Fibroblast of skin of scalp (primary cell): ENCODE measurements at places on chromosomes 2 and 18.

DNA sequence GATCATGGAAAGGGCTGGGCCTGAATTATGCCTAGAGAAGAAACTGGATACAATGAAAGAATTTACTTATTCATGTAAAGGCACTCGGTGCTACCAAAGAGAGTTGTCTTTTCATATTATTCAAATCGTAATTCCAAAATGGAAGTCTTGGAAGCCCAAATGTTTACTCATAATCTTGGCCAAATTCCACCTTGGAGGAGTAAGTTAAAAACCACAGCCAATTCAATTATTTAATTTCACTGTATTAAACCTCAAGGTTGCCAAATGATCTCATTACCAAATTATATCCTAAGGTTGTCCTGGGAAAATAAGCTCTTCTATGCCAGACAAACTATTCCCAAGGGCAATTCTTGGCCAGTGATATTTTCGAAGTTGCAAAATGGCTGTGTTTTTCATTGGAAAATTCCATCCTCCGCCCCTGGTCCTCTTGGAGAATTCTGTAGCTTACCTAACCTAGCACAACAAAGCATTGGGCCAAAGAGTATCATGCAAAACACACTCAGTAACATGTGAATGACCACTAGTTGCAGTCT is 11.1 kb upstream of the VPS4B start:
- no peak for DNase-seq

DNA sequence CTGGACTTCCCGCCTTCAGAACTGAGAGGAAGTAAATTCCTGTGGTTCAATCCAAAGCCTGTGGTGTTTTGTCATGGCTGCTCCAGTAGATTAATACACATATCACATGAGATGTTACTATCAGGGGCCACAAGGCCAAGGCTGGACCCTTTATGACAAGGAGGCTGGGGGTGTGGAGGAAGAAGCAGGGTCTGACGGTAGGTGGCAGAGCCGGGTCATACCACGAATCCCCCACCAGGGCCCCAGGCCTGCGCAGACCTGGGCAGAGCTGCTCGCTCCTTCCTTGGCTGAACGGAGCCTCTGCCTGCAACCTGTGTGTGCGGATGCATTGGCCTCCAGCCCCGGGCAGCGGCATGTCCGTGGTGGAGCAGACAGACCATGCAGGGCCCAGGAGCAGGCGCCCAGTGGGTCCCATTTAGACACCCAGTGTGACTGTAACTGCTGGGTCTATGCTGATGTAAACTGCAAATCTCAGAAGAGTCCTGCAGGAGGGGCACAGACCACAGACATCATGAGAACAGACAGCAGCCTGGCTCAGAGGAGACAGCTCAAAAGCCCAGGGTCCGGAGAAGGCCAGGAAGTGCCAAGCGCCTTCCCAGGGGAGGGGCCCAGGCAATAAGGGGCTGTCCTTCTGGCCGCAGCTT is 155.2 kb downstream of the PXDN start:
- DNase-seq: peak; percentile 67

GRCh38 chr2:898319-898718 is 52.3 kb upstream of the SNTG2 start:
- no peak for DNase-seq

DNA sequence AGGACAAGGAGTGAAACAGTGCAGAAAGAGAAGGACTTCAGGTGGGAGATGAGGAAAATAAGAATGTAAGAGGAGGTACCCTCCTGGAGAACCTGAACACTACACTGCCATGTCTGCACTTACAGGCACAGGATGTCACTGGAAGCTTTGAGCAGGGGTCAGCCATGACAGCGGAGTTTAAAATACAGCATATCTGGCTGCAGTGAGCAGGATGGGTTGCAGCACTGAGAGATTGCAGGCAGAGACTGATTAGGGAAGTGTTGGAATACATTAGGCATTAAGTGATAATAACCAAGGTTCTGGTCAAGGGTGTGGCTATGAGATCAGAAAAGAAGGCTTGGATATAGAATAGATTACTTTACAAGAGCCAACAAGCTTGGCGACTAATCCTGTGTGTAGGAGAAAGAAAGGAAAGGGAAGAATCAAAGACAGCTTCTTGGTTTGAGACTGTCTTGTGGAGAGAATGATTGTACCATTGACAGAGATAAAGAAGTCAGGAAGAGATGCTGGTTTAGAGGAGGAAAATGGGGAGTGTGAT is 171.1 kb upstream of the RBMS1 start:
- no peak for DNase-seq

DNA sequence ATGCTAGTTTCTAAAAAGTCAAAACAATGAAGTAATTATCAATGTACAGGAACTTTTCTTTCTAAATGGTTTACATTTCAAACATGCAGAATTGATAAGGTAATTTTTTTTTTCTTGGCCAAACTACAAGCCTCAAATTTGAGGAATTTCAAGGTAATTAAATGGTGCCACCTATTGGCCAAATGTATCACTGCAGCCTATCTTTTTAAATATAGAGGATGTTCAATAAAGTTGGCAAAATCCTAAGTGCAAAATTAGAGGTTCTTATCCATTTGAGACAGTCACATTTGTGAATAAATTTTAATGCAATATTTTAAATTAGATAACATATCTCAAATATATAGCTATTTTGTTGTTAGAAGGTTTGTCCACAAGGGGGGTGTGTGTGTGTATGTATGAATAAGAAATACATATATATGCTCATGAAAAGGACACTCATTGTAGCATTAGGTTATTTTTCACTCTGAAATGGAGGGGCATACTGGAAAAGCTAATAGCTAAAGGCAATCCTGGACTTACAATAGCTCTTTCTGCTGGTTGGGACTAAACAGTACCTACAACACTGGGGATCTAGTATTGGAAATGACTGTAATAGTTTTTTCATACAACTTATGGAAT is 26.2 kb downstream of the MMADHC start:
- DNase-seq: peak; percentile 31

DNA sequence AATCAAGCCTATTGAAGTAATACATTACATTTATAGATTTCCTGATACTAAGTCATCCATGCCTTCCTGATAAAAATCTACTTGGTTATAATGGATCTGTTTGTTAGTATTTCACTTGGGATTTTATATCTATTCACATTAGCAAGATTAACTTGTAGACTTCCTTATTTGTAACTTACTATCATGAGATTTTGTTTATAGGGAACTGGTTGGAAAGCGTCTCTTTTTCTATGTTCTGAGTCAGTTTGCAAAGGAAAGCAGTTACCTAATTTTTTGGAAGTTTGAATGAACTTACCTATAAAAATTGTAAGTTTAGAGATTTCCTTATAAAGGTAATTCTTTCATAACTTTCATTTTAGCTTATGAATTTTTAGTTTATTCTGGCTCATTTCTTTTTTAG is 141.4 kb downstream of the SMAD7 start:
- DNase-seq: no peak

- DNase-seq: peak; percentile 77
These were observed 115.1 kb upstream of the PELI1 start for GRCh38 chr2:64259312-64259711.

DNA sequence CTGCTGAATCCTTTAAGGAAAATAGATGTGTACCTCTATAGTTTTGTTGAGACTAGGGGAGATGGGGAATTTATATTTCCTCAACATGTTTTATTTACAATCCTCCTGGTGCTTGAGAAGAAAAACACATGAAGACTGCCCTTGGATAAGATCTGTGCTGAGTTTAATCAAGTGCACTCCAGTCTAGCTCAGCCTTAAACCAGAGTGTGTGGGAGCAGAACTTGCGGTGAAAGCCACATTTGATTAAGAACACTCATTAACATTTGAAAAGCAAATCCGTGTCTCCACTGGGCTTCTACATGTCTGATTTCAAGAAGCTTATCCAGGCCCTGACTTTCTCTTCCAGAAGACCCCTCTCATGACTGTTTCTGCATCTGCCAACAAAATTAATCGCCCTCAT is 84.8 kb upstream of the ITGA6 start:
- no peak for DNase-seq

DNA sequence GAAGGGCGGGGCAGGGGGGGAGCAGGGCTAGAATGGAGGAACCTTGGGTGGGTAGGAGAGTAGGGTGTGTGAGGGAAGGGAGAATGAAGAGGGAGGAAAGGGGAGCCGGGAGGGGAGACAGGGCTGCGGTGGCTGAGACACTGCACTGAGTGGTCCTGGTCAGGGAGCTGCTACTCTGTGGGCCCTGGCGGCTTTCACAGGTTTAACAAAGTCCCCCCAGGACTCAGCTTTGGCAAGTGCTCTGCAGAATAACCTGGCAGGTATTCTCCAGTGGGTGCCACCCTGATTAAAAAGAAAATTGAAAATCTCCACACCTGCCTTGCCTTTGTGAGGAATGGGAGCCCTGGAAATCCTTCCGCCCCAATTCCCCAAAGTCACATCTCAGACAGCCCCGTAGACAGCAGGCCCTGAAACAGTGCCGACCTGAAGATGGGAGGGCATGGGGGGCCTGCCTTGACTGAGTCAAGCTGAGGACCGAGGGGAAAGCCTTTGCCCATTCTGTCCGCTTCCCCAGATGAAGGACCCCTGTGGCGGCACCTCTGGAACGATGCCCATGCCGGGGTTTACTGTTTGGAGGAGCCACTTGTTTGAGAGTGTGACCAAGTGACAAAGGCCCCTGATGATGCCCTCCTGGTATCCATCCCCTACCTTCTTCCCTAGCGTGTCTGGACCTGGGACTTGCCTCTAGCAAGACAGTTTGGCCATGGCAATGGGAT is 43.6 kb upstream of the OTOS start:
- no peak for DNase-seq

GRCh38 chr2:62032096-62032495 is 126.6 kb downstream of the COMMD1 start:
- DNase-seq: no peak

- no peak for DNase-seq
These were observed 1.6 kb downstream of the KLHL14 start for GRCh38 chr18:32771169-32771751.

- no peak for DNase-seq
These were observed 37.4 kb downstream of the ARL4C start for GRCh38 chr2:234459401-234460009.

DNA sequence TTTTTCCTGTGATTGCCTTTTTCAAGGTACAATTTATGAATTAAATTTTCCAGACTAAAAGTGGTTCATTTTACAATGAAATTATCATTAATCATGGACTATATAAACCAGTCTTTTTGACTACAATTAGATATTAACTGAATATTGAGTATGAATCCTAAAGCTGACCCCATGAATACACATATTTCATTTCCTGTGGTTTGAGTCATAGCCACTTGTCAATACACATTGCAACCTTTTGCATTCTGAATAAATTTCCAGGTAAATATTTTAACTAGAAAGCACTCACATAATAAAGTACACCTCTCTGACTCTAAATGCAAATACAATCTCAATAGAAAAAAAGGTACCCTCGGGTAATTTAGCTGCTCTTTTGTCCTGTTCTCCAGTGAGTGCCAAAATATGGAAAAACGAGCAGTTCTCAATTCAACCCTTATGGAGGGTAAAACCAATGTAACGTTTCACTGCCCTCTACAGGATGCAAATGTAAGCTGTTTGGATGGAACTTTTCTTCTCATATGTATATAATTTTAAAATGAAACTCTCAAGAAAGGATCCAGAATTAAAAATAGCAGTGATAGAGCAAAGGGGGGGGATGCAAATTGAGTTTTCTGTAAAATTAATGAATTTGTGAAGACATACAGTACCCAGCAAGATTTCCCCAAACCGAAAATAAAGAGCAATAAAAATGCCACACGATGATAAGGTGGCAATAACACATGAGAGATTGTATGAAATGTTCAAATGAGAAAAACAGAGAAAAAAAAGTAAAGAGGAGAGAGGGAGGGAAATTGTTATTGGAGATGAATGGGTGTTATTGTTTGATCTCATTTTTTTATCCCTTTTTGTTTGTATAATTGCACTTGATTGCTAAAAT is 1795.7 kb upstream of the PIK3C3 start:
- DNase-seq: peak; percentile 18

DNA sequence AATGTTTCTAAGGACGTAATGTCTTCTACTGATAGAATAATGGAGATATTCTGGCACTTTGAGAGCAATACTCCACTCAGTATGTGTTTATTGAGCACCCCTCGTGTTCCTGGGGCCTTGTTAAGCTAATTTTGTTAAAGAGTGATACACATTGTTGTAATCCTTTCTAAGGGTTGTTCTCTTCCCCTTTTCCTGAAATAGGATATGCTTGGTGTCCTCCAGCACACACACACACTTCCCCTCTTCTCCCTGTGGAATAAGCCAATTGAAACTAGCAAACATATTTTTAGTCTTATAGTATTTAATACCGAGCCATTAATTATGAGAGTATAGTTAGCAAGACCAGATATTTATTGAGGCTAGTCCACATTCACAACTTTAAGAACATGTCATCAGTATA is 114.1 kb downstream of the CRIM1 start:
- DNase-seq: no peak

- no peak for DNase-seq
These were observed 788.6 kb downstream of the SOCS6 start for GRCh38 chr18:71077451-71077850.

GRCh38 chr2:236748801-236749200 is 179.2 kb downstream of the ACKR3 start:
- DNase-seq: peak; percentile 17

GRCh38 chr18:52452427-52452826 is 112.4 kb downstream of the DCC start:
- no peak for DNase-seq

DNA sequence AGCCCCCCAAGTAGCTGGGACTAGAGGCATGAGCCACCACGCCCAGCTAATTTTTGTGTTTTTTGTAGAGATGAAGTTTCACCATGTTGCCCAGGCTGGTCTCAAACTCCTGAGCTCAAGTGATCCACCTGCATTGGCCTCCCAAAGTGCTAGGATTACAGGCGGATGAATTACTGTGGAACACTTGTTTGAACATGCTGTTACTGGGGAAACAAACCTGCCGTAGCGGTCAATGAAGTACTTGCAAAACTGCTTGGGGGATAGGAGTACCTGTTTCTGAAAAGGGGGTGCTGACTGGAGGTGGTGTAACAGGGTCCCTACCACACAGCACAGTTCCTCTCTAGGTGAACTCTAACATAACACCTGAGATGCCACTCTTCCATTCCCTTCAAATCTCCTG is 5.9 kb upstream of the IMPACT start:
- no peak for DNase-seq

DNA sequence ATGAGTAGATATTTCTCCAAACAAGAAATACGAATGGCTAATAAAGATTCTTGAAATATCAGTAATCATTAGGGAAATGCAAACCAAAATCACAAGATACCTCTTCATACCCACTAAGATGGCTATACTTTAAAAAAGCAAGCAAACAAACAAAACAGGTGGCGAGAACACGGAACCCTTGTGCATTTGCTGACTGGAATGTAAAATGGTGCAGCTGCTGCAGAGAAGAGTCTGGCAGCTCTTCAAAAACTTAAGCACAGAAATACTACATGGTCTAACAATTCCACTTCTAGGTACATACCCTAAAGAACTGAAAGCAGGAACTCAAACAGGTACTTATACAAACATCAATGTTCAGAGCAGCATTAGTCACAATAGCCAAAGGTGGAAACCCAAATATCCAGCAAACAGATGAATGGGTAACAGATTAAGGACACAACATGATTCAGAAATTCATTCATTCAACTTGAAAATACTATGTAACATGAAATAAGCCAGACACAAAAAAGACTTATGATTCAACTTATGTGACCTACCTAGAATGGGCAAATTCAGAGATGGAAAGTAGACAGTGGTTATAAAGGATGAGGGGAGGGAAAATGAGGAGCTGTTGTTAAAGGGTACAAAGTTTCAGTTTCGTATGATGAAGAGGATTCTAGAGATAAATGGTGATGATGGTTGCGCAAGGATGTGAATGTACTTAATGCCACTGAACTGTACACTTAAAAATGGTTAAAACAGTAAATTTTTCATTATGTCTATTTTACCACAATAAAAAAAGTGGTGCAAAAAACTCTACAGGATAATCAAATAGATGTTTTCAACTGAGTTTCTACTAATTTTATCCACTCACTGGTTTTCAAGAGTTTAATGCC is 26.9 kb upstream of the GPR75 start:
- DNase-seq: no peak
